ENCODE measurements at places on chromosomes 4 and X.

DNA sequence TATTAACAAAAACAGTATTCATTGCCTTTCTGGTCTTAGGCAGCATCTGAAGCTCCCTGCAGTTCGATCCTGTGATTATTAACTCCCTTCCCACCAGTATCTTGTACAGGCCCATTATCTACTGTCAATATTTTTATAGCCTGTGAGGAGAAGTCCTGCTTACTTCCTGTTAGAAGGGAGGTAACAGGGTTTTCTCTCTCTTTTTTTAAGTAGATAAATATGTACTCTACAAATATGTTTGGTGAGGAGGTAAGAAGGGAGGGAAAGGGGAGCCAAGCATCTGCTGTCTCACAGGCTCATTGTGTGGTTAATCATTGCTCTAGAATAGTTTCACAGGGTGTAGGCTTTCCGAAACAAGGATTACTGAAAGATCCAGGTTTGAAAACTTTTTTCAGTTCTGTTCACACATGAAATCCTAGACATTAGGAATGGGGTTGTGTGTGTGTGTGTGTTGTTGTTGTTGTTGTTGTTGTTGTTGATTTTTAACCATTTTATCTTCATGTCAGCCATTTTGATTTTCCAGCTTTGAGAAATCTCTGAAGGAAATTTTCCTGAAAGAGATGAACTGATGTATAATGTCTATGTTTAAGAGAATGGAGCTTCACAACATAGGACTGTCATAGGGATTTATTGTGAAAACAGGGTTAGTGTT, 14.2 kb downstream of the ATOH1 start:
- no peak for DNase-seq

DNA sequence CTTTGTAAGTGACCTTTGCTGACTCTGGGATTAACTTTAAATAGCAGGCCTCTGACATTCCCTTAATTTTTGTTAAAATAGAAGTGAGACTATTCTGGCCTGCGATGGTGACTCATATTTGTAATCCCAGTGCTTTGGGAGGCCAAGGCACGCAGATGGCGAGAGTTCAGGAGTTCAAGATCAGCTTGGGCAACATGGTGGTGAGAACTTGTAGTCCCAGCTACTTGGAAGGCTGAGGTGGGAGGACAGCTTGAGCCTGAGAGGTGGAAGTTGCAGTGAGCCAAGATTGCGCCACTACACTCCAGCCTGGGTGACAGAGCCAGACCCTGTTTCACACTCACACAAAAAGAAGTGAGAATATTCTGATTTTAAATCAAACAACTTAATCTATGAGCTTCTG, 27.3 kb downstream of the ZNF330 start:
- DNase-seq = no peak

GRCh38 chr4:145171911-145172310, 8.5 kb downstream of the OTUD4 start:
- DNase-seq = no peak

DNA sequence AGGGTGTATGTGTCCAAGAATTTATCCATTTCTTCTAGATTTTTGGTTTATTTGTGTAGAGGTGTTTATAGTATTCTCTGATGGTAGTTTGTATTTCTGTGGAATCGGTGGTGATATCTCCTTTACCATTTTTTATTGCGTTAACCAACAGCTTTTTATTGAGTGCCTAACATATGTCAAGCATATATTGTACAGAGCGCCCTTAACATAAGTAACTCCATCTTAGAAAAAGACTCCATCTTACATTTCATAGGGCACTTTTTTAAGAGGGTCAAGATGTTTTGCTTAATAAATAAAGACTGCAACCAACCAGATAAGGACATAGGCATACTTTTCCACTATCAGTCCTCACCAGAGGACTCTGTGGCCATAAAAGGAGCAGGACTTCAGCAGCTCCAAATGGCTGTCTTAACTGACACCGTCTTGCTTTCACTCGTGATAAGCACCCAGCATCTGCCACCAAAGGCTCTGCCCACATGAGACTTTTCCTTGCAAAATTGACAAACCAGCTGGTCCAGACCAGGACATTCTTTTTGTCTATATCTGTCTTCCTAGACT, 75.0 kb downstream of the HS6ST2 start:
- DNase-seq = no peak

- DNase-seq = no peak
These were observed 198.8 kb upstream of the BMP3 start for GRCh38 chr4:80831383-80832361.

- DNase-seq = peak; percentile 67
These were observed 220.4 kb downstream of the SPRY1 start for GRCh38 chr4:123616951-123617461.
